ENCODE measurements at places on chromosomes 6 and 20. TPM values are rescaled to one million over a fixed set of nuclear protein-coding genes. Genes with fewer than 3 reads are reported as not detected.

Gene NHSL1
- 0.05 TPM for total RNA-seq

Gene GATA5
- total RNA-seq: not detected

Gene SLPI
- not detected for total RNA-seq

Gene MACROD2
- 1.1 TPM for total RNA-seq

Gene CEP85L
- 70.9 TPM for total RNA-seq

Gene SPEF1
- total RNA-seq: not detected

Gene IPCEF1
- 102 TPM for total RNA-seq

DNA sequence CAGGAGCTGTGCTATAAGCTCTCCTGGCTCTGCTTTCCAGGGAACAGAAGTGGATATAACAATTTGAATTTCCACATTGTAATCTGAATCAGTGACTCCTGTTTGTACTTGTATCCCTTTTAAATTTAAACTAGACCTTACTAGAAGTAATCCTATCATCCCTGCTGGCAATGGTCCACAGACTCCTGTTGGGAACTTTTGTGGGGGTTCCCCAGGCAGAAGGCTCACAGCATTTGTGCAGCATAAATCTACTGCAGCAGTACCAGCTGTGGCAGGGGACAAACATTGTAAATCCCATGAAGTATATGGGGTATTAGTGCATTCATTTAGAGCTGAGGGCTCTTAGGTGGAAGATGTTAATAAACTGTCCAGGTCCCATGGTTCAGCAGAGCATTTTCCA lies 12.0 kb upstream of the PDCD2 start:
- no peak for DNase-seq

DNA sequence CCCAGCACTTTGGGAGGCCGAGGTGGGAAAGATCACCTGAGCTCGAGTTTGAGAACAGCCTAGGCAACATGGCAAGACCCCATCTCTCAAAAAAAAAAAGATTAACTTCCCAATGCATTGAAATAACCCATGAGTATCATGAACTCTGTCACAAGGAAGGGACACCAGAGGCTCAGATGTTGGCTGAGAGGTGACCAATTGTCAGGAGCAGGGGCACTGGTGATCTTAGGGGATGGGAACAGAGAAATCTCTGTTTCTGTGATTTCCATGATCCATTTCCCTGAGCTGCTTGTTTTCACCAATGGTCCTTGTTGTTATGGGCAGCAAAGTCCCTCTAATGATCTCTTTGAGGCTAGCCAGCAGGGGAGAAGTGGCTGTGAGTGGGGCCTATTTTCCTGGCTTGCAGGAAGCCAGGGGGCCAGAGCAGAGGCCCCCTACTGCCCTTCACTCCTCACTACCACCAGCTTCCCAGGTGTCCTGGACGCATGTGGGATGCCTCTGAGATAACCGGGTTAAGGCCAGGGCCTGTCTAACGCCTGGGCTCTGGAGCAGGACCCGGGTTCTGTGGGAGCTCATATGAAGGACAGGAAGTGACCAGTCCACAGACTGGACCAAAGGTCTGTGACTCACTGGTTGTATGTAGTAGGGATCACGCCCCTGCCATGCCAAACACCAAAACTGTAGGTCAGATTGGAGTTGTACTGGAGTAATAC lies 54.4 kb downstream of the PCNA start:
- DNase-seq: no peak

DNA sequence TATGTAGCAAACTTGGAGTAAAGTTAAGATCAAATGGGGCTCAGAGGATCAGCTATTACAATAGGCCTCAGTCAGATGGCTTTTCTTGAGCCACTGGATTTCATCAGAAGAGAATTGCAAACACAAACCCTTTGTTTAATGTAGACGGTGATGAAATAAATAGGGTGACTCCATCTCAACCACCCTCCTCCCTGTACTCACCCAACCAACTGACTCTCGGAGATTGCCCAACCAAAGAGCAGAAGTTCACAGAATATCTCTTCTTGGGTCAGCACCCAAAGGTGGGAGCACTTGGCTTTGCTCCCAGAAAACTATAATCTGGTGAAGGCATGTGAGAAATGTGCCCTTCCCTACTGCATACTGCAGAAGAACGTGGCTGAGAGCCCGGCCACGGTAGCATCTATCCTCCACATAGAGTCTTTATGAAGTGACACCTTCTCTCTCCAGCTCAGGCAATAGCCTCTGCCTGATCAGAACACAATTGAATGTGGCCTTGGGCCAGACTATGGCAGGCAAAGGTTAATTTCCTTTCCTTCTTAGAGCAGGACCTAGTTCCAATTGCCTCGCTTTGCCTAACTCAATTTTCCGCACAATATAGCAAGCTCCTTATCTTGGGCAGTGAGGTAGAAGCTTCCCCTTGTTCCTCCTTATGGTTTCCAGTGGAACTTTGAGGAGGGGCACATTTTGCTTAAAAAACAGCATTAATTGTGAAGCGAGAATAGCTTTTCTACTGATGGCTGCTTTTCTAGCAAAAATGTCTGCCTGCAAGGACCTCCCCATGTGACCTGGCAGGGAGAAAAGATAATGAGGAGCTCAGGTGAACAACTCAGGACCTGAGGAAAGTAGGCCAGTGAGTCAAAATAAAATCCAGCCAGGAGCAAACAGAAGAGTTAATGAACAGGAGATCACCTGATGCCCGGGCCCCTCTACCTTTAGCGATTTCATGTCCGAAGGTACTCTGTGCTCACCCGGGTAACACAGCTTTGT lies 79.4 kb downstream of the GFOD1 start:
- DNase-seq: no peak

GRCh38 chr6:2110504-2110903 lies 134.9 kb downstream of the GMDS start:
- no peak for DNase-seq

DNA sequence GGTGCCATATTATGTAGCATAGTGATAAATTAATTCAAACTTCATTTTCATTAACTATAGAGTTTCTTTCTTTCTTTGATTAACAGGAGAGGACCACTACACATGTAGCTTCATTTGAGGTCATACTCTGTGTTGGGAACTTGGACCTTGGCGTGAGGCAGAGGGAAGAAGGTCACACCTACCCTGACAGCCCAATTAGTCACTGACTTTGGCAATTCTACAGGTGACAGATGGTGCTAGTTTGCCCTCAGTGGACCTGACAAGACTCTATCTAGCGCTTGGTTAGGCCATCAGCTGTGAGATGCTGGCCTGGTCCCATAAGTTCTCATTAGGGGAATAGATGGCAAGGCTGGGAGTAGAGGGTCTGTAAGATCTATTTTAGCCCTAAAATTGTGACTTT lies 14.2 kb downstream of the SLX4IP start:
- DNase-seq: no peak

DNA sequence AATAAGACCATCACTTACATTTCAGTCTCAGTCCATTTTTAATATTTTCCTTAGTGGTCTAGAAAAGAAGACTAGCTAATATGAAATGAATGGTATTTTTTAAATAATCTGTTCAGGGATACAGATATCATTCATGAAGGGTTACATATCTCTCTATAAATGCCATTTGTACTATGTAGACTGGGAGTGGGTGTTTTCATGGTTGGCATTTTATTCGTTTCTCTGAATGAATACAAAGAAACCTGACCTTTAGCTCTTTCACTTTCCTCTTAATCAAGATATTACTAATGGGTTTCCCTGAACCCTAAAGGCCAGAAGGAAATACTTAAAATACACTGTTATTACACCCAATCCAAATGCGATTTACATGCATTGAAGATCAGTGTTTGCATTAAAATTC lies 788.9 kb downstream of the TBC1D32 start:
- no peak for DNase-seq

DNA sequence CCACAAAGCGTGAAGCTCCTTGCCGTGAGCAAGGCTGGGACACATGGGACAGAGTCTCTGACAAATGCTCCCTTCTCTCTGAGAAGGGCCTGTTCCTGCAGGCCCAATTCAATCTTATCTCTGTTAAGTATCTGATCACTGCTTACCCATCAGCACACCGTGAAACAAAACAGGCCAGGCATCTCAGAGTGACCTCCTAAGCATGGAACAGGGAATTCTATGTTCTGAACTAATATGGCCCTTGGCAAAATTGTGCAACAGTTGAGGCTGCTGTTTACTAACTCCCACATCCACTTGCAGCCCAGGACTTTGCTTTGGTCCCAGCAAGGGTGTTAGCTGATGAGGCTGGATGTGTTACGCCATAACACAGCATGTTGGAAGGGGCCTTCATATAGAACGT lies 79.2 kb downstream of the GCLC start:
- DNase-seq: no peak

DNA sequence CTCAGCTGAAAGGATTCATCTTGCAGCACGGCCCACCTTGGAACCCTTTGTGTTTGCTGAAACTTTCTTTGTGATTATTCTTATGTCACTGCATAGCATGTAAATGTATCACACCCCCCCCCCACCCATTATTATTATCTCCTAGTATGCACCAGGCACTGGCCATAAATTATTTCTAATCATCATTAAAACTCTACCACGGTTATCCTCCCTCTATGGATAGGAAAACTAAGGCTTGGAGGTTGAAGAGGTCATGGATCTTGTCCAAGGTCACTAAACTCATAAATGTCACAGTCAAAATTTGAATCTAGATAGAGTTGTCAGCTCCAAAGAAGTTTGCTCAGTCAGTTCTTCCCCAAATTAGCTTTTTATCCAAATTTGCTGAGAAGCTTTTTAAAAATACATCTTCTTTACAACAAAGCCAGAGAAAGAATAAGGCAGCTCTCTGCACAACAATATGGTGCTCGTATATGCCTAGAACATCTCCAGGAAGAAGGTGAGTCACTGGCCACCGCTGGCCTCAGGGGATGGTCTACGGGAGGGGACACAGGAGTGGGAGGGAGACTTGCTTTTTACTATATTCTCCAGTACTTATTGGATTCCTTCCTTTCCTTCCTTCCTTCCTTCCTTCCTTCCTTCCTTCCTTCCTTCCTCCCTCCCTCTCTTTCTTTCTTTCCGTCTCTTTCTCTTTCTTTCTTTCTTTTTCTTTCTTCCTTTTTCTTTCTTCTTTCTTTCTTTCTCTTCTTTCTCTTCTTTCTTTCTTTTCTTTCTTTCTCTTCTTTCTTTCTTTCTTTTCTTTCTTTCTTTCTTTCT lies 134.5 kb downstream of the VEGFA start:
- no peak for DNase-seq

GRCh38 chr6:134363323-134364039 lies 45.6 kb upstream of the SGK1 start:
- DNase-seq: no peak

- no peak for DNase-seq
Observed at GRCh38 chr6:130922922-130923321, 95.7 kb downstream of the SMLR1 start.

GRCh38 chr6:149723771-149724417 lies 6.0 kb upstream of the LATS1 start:
- DNase-seq: peak; percentile 48

DNA sequence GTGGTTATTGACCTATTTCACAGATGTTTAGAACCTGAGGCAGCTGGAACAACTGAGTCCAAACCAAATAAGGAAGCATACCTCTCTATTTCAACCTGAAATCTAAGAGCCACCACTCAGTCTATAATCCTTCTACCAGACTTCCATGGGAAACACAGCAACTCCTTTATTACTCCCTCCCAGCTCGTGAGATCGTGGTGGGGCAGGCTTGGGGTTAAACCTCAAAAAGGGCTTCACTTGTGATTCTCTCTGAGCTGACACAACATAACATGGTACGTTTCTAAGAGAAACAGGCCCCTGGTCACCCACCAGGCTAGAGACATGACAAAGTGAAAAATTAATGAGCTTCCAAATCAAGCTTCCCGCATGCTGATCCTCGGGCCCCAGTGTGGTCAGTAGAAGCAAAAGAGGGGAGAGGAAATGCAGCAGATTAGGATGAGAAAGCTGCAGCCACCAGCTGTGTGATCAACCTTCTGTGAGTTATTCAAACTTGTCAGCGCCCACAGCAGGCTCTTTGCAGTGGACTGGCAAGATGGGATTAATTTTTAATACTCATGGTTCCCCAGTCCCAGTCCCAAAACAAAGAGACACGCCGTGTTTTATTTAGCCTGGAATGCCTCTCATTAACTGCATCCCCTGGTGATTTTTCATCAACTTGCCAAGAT lies 9.3 kb downstream of the PKHD1 start:
- no peak for DNase-seq

- no peak for DNase-seq
Observed at GRCh38 chr6:169503422-169504152, 198.2 kb downstream of the WDR27 start.

- DNase-seq: no peak
Observed at GRCh38 chr6:53734473-53735299, 60.1 kb upstream of the LRRC1 start.

- DNase-seq: no peak
Observed at GRCh38 chr6:11065436-11066202, 21.5 kb upstream of the ELOVL2 start.

DNA sequence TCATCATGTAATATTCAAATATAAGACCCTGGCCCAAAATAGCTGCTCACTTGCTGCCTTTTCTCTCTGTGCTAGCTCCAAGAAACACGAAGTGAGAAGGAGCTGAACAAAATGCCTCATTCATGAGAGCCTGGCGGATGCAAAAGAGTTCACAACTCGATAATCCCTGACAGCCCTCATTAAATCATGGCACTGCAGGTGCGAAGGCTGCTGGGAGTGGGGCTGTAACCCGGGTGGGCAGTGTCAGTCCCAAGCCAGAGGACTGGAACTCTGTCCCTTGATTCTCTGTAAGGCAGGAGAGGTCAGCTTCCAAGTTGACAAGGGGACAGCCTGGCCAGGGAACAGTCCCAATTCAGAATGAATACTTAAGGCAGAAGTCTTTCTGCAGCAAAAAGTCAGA lies 318.5 kb downstream of the CDC5L start:
- no peak for DNase-seq

GRCh38 chr6:147586044-147586443 lies 77.6 kb downstream of the SAMD5 start:
- no peak for DNase-seq

DNA sequence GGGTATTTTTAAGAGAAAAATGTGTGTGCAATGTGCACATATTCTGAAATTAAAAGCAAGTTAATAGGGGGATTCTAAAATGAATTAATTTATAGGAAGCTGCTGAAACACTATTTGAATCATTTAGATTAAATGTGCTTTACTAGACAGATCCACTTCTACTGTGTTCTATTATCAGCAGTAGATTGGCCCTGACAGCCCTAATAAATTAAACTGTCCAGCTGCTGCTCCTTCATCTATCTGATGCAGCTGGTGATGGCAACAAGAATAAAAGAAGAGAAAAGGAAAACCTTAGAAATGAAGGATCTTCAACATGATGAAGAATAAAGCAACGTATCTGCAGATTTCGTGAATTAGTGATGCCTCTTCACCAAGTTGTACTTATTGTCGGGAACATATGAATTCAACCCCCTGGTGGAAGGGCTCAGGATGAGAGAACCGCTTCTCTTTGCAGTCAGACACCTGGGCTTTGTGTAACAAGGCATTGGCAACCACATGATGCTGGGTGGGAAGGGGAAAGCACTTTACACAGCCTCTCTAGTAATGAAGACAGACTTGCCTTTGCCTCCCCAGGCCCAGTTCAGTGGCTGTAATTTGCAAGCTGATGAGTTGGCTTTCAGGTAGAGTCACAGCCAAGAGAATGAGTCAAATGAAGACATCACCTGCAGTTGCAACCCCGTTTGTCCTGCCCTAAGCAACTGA lies 94.4 kb downstream of the LAMP5 start:
- DNase-seq: no peak

GRCh38 chr6:108877046-108877751 lies 29.0 kb downstream of the ARMC2 start:
- DNase-seq: no peak

GRCh38 chr20:7291323-7291943 lies 523.9 kb downstream of the BMP2 start:
- DNase-seq: no peak

GRCh38 chr6:102662851-102663250 lies 1269.3 kb downstream of the GRIK2 start:
- no peak for DNase-seq

GRCh38 chr6:3811191-3811590 lies 38.0 kb upstream of the FAM50B start:
- DNase-seq: no peak
